Mucosa of descending colon (tissue), 3 donors: ENCODE measurements at places on chromosomes 11 and 22.

- no peak for DNase-seq
Measured at GRCh38 chr22:37549704-37550059, 10.6 kb upstream of the CDC42EP1 start.

DNA sequence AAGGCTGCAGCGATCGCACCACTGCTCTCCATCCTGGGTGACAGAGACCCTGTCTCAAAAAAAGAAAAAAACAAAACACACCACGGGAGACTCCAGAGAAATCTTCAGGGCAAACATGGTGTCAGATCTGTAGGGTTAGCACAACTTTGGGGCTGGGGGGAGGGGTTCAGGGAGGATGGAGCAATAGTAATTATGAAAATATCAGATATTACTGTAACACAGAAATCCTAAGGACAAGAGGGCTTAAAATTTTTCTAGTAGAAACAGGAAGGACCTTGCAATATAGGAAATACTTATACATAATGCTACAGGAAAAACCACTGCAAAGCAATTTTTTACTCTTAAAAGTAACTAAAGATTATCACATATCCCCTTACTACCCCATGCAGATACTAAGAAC lies 13.8 kb downstream of the EIF4ENIF1 start:
- no peak for DNase-seq

DNA sequence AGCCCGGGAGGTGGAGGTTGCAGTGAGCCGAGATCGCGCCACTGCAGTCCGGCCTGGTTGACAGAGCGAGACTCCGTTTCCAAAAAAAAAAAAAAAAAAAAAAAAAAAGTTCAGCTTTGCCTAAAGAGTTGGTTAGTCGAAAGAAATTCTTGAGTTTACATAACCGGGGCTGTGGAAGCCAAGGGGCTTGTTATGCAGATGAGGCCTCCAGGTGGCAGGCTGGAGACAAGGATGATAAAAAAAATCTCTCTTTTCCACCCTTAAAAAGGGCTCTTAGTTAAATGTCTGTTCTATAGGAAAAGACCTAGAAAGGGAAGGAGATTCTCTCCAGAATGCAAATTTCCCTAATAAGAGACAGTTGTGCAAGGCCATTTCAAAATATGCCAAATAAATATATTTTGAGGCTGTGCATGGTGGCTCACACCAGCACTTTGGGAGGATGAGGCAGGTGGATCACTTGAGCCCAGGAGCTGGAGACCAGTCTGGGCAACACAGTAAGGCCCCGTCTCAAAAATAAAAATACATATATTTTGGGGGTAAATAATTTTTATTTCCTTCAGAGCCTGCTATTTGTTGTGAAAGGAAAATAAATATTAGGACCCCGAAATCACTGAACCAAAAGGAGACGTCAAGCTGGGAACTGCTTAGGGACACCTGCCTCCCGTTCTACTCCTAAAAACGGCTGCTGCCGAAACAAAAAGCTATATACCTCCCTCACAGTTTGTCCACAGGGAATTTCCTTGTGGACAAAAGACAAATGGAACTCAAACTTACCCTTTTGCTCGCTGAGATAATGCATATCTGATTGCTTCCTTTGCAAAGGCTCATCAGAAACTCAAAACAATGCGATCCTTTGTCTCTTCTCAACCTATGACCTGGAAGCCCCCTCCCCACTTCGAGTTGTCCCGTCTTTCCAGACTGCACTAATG lies 2.4 kb upstream of the IFITM2 start:
- DNase-seq = peak; percentile 82

DNA sequence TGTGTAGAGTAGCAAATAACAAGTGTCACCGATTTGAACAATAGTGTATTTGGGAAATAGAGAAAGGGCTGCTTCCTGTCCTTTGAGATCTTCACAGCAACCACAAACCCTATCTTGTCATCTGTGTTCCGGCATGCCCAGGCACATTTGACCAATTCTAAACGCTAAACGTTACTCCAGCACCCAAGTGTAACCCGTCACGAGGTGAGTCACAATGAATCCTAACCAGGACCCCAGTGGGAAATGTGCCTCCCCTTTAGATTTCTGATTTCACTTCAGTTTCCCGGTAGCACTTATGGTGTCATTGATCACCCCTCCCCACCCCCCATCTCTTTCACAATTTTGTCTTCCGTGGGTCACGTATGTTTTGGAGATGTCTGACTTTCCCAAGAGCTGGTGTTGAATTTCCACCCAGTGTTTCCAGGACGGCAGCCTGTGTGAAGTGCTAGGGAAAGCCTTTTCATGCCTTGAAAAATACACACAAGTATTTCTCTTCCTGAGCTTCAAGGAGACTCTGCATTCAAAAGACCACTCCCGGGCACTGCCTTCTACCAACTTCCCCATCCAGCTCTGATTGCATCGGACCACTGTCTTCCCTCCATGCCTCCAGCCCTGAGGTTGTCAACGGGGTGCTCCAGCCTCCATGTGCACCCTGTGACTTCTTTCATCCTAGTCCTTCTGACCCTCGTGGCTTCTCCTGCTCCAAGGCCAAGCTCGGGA lies 10.5 kb upstream of the C11orf24 start:
- no peak for DNase-seq

DNA sequence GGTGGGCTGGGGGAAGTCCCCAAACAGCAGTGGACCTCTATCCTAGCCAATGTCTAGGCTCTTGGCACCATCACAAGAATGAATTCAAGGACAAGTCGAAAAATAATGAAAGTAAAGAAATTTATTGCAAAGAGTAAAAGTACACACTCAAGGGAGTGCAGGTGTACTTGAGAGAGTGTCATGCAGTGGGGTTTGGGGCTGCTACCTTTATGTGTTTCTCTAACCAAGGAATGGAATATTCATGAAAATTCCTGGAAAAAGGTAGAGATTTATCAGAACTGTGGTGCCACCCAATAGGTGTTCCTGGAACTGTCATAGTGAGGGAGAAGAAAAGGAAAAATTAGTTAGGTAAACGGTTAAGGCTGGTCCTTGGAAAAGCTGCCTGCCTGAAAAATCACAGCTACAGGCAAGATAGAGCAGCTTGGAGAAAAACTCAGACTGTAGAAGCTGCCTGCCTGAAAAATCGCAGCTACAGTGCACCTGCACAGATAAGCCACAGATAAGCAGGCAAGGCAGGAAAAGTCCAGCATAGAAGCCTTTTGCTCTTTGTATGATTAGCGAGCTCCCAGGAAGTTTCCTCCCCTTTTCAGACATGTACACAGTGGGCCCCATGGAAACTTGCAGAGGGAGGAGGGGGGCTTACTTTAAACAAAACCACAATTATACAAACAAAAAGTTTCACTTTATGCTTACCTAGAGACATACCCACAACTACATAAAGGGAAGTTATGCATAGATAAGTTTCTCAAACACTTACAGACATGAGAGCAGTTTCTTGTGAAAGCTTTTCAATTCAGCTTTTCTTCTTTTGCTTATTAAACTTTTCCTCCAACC lies 71.4 kb upstream of the B3GNT6 start:
- no peak for DNase-seq

- DNase-seq = no peak
Measured at GRCh38 chr22:47341464-47341863, 579.0 kb downstream of the TBC1D22A start.

GRCh38 chr11:96948066-96948465 lies 558.3 kb downstream of the JRKL start:
- DNase-seq = no peak

DNA sequence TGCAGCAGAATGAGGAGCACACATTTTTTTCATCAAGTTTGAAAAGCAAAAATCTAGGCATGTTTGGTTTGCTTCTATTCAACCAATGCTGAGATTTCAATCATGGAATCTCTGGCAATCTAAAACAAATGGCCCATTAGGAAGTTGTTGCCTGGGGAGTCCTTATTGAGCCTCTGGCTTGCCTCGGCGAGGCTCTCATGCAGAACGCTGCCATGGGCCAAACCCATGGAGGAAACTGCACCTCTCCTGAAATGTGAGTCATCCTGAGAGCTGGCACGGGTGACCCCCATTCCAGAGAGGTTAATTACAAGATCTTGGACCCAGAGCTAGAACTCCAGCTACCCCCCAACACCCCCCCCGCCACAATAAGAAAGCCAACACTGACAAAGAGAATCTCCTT lies 80.7 kb downstream of the MN1 start:
- no peak for DNase-seq
